ENCODE measurements at places on chromosomes 4 and X.
A peak's percentile ranks its signal among the peaks of the same experiment; 100 is the strongest.

DNA sequence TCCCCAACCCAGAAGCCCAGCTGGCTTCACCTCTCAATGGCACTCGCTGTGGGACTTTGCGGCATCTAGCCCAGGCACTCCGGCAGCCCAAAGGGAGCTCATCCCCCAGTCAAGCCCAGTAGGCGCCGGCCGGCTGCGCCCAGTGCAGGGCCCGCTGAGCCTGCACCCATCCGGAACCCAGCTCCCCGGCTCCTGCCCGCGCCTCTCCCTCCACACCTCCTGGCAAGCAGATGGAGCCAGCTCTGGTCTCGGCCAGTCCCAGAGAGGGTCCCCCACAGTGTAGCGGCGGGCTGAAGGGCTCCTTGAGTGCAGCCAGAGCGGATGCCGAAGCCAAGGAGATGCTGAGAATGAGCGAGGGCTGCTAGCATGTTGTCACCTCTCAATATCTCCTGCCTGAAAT is 116.8 kb upstream of the UGT8 start:
- DNase-seq = no peak

DNA sequence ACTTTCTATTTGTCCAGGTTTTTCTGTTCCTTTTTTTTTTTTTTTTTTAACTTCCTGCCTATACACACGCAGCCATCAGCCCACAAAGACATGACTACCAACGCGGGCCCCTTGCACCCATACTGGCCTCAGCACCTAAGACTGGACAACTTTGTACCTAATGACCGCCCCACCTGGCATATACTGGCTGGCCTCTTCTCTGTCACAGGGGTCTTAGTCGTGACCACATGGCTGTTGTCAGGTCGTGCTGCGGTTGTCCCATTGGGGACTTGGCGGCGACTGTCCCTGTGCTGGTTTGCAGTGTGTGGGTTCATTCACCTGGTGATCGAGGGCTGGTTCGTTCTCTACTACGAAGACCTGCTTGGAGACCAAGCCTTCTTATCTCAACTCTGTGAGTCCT is 2.1 kb downstream of the EBP start:
- DNase-seq = no peak

DNA sequence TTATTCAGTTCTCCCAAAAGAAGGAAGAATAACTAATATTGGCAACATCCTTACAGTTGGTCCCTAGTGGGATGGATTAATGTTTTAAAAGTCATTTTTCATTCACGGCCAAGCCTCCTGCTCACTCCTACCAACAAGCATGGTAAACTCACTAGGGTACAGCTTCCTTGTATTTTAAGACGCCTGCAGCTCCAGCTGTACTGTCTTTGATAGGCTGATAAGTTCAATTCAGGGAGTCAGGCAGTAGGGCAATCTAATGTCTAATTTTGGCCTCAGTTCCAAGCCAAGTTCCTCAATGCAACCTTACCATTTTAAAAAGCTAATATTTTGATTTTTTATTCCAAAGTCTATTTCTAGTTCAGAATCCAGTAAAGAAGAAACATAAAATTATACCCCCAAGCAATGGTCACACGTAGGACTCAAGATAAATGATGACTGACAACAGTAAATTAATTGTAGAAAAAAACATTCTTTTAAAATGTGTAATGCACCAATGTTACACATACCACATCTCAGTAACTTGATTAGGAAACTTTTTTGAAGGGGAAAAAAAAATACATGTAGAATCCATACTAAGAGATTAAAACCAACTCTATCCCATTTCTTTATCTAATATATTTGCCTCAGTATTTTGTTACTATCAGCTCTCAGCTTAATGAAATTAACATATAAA is 9.3 kb downstream of the LCORL start:
- no peak for DNase-seq

GRCh38 chr4:5755161-5755560 is 44.2 kb downstream of the EVC start:
- DNase-seq = no peak

GRCh38 chr4:101600287-101600686 is 190.2 kb upstream of the BANK1 start:
- DNase-seq = no peak

DNA sequence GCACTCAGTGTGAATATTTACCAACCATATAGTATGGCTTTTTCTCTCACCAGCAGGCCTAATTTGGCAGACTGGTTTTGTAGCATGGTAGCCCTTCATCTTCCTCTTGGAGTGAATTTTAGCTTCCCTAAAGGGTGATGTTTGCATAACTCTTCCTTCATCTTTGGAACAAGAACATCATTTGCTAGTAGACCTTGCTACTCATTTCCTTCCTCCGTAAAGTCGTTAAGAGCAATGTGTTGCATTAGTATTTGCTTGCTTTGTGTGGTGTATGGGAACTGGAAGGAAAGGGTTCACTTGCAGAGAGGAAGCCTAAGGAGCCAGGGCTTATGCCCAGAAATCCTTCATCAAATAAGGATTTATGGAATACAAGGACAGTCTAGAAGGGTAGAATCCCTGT is 50.2 kb upstream of the PGRMC2 start:
- no peak for DNase-seq

DNA sequence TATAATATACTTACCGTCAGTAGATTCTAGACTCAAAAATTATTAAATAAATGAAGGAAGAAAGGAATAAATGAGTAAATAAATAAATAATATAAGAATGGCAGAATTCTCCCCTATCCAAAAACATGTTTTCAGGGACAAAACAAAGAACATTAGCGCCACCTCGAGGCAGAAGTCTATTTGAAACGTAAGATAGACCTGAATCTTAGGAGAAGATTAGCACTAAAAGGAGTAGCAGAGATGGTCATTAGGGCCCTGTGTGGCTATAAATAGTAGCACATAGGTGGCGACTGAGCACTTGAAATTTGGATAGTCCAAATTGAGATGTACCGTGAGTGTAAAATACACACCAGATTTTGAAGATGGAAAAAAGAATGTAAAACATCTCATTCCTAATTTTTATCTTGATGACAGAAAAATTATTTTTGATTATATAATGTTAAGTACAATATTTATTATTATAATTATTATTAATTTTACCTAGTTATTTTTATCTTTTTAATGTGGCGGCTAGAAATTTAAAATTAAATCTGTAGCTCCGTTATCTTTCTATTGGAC is 24.3 kb upstream of the SRD5A3 start:
- peak; percentile 15 for DNase-seq

DNA sequence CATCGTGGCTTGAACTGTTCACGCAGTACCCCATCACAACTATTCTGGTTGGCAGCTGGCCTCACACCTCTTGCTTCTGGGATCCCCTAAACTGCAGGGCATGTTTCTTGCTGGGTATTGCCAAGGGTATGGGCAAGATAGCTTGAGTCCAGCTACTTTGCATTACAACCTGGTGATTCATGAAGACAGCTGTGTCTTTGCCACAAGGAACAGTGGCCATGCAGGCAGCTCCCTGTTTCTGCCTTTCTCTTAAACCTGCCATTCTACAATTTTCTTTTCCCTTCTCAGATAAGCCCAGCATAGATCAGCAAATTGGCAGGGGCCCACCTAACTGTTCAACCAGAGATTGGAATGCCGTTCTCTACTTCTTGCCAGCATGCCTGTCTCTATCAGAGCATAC is 42.8 kb downstream of the TENM3 start:
- no peak for DNase-seq

GRCh38 chr4:173214661-173215060 is 46.0 kb downstream of the GALNT7 start:
- no peak for DNase-seq

- no peak for DNase-seq
These were observed 14.1 kb upstream of the CCNI start for GRCh38 chr4:77089866-77090265.

DNA sequence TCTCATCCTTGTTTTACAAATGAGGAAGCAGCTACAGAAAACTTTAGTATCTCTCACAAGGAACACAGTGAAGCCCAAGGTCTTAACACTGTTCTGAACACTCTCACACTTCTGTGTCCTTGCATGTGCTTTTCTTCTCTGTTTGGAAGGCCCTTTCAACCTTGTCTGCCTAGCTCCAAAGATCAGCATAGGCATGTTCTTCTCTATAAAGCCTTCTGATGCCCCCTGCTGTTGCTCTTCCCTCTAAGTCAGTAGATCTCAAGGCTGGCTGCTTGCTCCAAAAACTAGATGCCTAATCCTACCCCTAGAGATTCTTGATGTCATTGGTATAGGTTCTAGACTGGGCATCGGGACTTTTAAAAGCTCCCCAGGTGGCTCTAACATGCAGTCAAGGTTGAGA is 5.9 kb downstream of the APOO start:
- no peak for DNase-seq

GRCh38 chr4:55037728-55038127 is 87.7 kb downstream of the KDR start:
- no peak for DNase-seq

DNA sequence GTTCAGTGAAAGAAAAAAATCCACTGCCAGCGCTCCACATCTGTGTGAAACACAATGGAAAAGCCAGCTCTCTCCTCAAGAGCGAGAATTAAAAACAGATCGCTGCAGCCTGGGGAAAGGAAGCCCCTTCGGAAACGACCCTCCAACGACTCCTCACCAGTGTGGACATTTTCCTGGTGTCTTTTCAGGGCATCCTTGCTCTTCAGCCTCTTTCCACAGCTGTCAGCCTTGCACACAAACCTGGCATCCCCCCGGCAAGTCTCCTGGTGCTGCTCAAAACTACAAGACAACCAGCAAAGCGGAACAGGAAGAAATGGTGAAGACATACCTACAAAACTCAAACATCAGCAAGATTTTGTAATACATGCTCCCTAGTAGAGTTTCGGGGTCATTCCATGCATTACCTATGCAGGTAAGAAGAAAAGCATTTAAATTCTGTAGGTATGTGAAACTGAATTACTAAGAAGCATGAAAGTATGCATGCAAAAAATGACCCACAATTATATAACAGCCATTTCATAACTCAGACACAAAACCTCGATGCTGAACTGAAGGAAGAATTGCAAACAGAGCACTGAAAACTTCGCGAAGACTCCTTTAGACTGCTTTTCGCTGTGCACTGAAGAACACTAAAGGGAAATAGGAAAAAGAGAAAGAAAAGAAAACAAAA is 106.1 kb downstream of the PRDM5 start:
- DNase-seq = no peak

- no peak for DNase-seq
These were observed 184.7 kb downstream of the KCNIP4 start for GRCh38 chr4:21763855-21764254.

DNA sequence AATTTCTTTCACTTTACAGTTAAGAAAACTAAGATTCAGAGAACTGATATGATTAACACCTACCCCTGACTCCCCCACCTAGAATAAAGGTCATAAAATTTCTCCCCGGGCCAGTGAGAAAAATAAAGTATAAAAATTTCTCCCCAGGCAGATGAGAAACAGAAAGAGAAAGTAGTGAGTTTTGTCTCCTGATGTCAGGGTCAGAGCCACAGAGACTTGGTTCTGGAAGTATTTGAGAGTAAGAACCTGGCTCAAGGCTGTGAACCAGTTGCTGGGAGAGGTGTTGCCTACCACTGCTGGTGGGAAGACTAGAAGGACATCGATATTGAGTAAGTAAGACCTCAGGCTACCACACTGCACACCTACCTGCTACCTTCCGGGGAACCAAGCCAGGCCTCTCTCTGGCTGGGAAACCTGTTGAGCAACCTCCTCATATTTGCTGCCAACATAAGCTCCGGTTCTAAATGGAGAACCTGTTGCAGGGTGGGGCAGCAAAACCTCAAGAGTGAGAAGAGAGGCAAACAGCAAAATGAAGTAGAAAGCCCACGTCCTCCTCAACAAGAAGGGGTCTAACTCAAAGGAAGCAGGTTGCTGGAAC is 104.2 kb upstream of the PUDP start:
- no peak for DNase-seq

DNA sequence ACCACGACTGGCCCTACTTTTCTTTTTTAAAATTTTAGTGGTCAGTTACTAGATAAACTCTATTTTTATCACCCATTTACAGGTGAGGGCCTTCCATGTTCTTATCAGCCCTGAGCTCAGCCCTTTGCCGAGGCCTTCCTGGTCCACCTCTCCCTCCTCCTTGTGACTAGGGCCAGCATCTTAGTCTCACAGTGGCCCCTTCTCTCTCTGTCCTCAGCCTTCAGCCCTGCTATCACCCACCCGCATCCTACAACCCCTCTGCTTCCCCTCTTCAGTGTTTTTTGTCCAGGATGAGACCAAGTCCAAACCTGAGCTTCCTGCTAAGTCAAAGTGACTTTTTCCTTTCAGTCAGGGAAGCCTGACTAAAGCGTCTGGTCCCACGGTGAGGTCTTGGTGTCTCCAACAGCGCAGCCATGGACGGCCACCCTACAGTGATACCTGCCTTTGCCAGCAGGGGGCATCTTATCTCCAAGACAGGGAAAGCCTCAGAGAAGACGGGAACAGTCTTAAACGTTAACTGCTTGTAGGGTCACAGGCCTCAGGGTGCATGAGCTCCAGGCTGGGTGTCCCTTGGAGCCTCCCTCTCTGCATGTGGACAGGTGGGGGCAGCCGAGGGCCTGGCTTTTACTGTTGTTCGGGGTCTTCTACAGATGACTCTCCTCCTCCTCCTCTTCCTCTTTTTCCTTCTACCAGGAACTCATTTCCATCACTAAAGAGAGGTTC is 11.7 kb upstream of the GAGE10 start:
- DNase-seq = peak; percentile 42

DNA sequence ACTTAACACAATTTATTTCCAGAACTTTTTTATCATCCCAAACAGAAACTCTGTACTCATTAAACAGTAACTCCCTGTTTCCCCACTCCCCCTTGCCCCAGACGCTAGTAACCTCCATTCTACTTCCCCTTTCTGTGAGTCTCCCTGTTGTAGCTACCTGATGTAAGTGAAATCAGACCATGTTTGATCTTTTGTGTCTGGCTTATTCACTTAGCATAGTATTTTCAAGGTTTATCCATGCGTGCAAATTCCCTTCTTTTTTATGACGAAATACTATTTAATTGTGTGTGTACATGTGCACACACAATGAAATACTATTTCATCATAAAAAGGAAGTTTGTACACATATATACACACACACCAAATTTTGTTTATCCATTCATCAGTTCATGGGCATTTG is 5.2 kb downstream of the PKD2 start:
- no peak for DNase-seq

DNA sequence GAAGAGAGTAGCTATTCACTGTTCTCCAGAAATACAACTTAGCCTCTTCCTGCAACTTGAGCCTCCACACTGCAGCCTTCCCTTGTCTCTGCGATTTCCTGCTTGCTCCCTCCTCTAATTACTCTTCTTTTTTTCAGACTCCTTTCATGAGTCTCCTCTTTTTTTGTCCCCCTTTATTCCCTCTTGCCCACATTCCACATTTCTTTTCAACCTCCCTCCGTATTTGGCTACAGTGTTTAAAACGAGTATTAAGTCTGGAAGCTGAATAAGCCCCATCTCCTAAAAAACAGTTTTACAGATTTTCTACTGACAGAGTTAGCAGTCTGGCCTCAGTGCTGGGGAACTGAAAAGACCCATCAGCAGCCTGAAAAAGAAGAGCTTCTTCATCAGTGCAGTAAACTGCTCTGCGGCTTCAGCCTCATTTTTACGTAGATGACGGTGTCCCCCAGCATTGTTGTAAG is 141.5 kb downstream of the TENM3 start:
- DNase-seq = no peak

- DNase-seq = no peak
These were observed 198.2 kb downstream of the RASL11B start for GRCh38 chr4:53060278-53060677.
